ENCODE measurements at places on chromosomes 5 and 9.

DNA sequence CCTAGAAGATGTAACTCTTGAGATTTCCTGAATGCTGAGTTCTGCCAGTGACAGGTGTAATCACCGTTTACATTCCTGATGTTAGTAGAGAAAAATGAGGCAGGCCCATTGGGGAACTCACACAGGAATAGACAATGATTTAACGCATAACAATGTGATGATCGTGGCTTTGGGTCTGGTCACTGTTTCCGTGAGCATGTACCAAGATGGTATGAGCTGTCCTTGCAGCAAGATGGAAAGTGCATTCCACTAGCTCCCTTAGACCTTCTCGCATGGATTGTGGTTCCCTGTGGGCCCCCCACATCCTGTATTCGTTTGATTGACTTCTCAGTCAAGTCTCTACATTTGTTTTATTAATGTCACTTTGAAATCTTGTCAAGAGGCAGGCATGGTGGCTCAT lies 124.0 kb upstream of the DAP start:
- no peak for DNase-seq

DNA sequence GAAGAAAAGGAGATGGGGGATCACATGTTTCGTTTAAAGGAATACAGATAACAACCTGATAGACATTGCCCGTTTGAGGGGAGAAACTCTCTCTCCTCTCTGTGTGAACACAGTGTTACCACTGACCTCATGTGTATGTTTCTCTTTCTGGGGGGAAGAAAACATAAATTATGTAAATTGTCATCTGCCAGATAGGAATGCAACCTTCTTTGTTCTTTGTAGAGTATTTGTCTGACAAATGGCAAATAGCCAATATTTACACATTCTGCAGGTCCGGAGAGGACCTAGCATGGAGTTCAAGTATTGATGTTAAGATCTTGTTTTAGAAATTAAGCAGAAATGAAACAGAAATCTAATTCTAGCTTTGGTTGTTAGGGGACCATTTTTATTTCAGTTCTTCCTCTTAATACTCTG lies 276.3 kb downstream of the SAXO1 start:
- no peak for DNase-seq

GRCh38 chr5:21152611-21153010 lies 1164.6 kb upstream of the CDH18 start:
- no peak for DNase-seq

DNA sequence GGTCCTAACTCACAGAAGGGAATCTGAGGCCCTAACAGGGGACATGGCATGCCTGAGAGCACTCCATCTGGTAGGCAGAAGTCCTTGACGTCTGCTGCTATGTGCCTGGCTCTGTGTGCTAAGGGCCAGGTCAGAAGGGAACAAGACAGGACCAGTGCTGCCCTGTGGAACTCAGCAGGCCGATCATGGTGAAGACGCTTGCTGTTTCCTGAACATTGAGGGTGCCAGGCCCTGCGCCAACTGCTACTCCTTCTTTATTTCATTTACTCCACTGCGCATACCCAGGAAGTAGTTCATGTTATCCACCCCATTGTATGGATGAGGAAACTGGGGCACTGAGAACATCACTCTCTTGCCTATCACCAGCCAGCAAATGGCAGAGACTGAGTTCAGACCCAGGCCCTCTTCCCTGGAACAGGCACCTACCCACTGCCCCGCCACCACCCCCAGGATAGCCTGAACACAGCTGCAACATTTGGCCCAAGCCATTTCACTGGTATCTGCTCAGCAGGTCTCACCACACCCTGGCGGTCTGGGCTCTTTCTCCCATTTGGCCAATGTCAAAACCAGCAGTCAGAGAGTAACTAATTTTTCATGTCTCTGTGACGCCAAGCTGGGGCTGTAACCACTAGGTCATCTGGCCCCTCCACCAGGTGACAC lies 24.8 kb upstream of the FOXI1 start:
- DNase-seq: no peak

GRCh38 chr5:143142596-143143435 lies 260.7 kb downstream of the NR3C1 start:
- DNase-seq: peak; percentile 68

Data from tongue (tissue), 3 donors.